Fibroblast of skin of scalp (primary cell): ENCODE measurements at places on chromosomes 5 and 9.

GRCh38 chr9:103798620-103799019 is 295.5 kb upstream of the SMC2 start:
- peak; percentile 49 for DNase-seq

DNA sequence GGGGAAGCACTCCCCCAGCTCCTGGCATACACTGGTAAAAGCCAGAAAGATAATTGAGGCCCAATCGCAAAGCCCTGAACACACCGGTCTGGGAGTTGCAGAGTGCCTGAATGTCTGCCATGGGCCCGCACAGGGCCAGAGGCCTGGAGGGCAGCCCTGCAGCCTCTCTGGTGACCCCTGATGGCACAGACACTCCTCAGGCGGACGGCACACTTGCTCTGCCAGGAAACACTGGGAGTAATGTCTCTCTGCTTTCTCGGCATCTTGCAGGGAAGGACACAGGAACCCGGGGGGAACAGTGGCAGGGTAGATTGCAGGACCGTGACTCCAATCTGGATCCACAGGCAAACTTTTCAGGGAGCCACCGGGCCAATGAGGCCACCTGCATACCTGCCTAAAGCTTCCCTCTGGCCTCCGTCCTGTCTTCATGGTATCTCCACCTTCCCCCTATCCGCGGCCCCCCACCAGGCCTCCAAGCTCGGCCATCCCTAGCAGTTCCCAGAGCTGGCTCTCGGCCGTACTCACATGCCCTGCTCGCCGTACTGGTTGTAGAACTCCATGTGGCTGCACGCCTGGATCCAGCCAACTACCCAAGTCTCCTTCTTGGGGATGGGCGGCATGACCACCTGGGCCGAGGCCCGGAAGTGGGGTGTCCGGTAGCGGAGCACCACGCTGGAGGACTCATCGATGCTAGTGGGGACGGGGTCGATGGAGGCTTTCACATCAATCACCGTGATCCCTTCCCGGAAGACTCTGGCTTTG is 797 bp downstream of the FAM78A start:
- no peak for DNase-seq

GRCh38 chr9:133375116-133375723 is 640 bp downstream of the SURF4 start:
- peak; percentile 30 for DNase-seq

DNA sequence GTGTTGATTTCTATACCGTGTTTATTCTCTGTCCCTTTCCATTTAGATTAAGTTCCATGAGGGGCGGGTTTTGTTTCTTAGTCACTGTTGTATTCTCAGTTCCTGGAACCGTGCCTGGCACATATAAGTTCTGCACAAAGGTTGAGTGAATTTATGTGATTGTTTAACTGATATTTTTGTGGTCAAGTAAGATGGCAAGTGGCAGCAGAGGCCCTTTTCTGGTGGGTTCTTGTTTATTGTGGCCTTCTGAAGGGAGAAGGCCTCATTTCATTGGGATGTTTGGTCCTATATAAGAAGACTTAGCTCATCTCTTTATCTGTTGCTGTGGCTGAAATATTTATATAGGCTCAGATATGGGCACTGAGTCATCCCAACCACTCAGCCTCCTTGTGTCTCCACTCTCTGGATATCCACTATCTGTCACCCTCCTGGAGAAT is 262.5 kb downstream of the PSAT1 start:
- peak; percentile 64 for DNase-seq

- DNase-seq = peak; percentile 60
These were observed 30.8 kb downstream of the TJP2 start for GRCh38 chr9:69204849-69205248.

- DNase-seq = no peak
These were observed 568.3 kb upstream of the MEF2C start for GRCh38 chr5:89451263-89451662.

DNA sequence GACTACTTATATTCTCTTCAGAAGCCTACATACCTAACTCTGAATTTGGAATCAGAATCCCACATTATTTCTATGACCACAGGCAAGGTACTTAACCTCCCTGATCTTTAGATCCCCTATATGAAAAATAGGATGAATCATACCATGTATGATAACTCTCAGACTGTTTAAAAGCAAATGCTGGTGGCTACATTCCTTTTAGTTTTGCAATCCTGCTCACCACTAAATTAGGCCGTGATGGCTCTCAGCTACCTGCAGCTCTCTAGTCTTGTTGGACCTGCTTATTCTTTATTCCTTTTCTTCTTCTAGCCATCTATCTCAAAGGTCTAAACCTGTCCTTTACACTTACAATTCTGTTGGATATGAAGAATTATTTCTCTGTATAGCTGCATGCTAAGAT is 303.4 kb upstream of the ATP10B start:
- no peak for DNase-seq

GRCh38 chr9:79975621-79976256 is 404.0 kb downstream of the TLE4 start:
- no peak for DNase-seq

DNA sequence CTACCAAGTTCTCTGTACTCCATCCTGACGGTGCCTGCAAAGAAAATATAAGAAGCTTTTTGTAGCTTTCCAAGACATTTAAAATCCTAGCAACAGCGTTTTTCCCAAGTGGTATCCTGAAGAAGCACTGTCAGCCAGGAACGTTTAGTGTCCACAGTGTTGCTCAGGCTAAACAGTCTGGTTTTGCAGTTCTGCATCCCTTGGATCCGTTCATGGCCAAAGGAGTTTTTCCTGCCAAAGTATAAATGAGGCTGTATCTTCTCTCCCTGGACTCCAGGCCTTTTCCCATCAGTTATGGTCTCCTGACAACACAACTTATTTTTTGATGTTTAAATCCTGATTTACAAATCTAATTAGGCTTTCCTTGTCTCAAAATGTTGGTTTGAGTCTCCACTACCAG is 925.8 kb downstream of the TLE1 start:
- DNase-seq = no peak

- peak; percentile 58 for DNase-seq
These were observed 169.3 kb downstream of the DCP2 start for GRCh38 chr5:113145757-113146387.

DNA sequence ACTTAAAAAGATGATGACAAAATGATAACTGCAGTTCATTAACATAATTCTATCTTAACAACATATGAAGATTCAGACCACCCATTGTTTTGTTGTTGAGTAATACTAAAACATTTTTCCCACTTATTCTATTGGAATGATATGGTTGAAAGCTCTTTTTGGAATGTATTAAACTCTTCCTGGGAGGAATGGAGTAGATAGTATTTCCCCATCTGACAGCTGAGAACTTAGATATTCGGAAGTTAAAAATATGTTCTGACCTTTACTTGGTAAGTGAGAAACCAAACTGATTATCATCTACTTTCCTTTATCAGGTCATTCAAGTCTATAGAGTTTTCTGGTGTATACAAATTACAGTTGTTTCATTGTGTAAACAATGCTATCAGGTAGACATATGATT is 452.9 kb downstream of the CSNK1G3 start:
- DNase-seq = peak; percentile 90

GRCh38 chr5:122436615-122437014 is 124.6 kb downstream of the SNCAIP start:
- no peak for DNase-seq

DNA sequence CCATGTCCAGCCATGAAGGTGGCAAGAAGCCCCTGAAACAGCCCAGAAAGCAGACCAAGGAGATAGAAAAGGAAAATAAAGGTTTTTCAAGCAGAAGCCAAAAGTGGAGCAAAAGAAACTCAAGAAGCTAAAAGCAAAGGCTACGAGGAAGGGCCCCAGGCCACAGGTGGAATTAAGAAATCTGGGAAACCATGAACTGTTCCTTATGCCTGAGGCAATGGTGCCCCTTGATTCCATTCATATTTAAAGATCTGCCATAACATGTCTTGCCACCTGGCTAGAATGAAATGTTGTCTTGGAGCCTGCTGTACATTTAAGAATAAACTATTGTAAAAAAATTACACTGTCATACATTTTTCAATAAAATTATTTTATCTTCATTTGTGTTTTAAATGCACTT is 59.5 kb upstream of the TARS1 start:
- no peak for DNase-seq

- no peak for DNase-seq
These were observed 73.7 kb downstream of the TENT4A start for GRCh38 chr5:6786786-6787495.

DNA sequence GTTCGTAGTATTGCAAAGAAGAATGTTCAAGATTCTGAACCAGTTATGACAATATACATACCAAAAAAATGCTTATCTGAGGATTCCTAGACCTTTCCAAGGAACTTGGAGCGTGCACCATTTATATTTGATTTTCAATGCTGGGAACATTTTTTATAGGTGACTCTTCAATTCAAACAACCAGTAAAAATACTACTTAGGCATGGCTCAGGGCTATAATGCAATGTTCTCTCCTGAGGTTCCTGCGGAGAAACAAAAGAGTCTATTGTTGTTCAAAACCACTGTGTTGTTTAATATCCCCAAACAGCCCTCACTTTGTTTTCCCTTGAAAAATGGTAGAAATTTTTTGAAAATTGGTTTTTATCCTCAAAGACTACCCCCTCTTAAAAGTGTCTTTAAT is 335.7 kb upstream of the IZUMO3 start:
- no peak for DNase-seq

DNA sequence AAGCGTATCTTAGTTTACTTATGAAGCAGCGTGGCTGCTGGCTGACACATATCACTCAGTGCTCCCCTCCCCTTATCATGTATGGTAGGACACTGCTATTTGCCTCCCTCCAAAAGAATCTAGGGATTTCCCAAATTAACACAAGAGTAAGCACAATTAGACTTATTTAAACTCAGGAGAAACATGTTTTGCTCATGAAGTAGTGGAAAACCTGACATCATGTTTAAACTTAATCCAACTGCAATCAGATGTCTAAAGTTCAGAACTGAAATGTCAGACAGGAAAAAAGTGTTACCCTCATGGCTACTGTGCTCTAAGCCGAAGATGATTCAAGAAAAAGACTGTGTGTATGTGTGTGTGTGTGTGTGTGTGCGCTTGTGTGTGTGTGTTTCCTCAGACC is 324.1 kb upstream of the TNC start:
- DNase-seq = peak; percentile 27

DNA sequence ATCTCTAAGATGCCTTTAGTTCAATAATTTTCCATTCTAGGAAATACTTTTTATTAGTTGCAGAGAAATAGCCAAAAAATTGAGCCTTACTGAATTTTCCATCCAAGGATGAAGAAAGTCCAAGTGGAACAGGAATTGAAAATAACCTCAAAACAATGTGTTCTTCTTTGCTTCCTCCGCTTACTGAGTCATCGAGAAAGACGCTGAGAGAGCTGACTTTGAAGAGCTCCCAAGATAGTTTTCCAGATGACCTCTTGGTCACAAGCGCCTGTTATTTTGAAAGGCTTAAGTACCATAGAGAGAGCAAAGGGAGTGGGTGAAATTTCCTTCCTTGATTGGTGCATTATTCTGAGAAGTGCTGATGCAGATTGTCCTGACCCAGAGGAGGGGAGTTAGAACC is 253.5 kb upstream of the ATP10B start:
- DNase-seq = no peak

DNA sequence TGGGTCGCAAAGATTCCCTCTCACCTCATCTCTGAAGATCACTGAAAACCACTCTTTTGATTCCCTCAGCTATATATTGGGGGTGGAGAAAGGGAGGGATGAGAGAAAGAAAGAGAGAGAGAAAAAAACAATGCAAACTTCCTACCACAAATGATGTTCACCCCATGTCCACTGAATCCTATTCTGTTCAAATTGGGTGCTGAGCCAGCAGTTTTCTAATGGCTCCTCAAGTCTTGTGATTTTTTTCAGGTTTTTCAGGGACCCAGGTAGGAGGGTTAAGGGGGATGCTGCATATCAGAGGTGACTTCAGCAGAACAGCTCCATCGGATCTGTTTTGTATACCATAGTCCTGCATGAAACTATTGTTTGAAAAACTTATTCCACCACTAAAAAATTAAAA is 95.9 kb downstream of the SH3TC2 start:
- DNase-seq = no peak
